GF-D8 (cell line): ENCODE measurements at places on chromosomes 6 and 20.

GRCh38 chr20:1225783-1226654, at the start of gene RAD21L1:
TSS of gene RAD21L1 (plus strand) at chr20:1226044. CDS start at chr20:1228454, 2,410 bp downstream.
- no peak for DNase-seq

DNA sequence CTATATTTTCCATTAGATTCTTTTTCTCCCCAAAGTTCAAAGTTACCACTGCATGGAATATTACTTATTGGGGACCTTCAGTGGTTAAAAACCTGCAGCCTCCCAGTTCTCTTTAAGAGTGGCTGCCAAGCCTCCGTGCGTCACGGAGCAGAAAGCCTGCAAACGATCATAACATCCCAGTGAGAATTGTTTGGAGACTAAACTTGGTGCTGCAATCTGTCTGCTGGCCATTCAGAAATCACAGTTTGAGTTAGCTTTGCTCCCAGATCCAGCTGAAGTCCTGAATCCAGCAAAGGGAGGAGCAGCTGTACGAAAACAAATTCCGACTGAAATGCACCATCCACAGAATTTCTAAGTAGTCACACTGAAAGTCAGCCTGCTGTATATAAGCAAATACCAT, 213.5 kb upstream of the PDE10A start:
- DNase-seq, result no peak

DNA sequence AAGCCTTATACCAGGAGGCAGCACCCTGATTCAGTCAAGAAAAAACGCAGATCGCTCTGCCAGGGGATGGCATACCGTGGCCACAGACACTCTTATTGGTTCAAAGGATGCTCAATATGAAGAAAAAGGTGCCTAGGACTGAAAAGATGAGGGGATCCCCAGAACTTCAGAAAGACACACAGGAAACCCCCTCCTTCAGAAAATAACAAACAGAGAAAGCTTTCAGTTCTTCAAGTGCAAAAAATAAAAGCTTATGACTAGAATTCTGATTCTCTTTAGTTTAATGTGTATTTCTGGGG, 17.7 kb upstream of the MYB start:
- no peak for DNase-seq

- no peak for DNase-seq
Observed at GRCh38 chr6:52103623-52104022, 16.2 kb upstream of the PKHD1 start.

GRCh38 chr6:160069459-160069858, 52.2 kb upstream of the SLC22A1 start:
- no peak for DNase-seq

- no peak for DNase-seq
Observed at GRCh38 chr6:43468240-43468639, 9.1 kb upstream of the TJAP1 start.

- no peak for DNase-seq
Observed at GRCh38 chr20:31962761-31963160, 5.2 kb upstream of the XKR7 start.
